ENCODE measurements at places on chromosomes 2 and 18. TPM values are rescaled to one million over a fixed set of nuclear protein-coding genes. Genes with fewer than 3 reads are reported as not detected.

The TEX44 gene
- not detected for total RNA-seq

GRCh38 chr2:133884739-133885381 is 316.6 kb upstream of the NCKAP5 start:
- DNase-seq = no peak

DNA sequence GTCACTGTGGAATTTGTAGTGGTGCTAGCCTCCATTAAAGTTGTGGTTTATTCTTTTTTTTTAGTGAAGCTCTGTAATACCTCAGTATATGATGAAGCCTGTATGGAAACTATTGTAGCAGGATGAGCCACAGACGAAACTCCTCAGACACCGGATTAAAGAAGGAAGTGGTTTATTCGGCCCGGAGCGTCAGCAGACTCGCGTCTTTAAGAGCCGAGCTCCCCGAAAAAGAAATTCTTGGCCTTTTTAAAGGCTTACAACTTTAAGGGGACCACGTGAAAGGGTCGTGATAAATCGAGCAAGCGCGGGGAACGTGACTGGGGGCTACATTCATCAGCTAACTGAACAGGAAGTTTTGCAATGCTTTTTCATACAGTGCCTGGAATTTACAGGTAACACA is 8.1 kb upstream of the CCL20 start:
- DNase-seq = no peak

DNA sequence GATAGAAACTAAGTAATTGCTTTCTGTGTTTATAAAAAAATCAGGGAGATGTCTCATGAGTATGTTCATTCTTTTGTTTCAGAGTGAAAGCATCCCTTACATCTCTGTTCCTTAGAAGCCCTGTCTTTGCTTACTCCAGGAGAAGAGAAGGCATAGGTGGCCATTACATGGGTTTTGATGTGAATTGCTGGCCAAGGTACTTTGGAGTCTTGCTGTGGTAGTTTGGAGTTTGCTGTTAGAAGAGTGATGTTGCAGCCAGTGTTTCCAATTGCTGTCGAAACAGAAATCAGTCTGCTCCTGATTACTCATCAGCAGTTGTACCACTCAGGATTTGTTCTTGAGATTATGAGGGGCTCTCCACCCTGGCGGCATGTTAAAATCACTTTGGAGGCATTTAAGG is 97.8 kb upstream of the KLHL14 start:
- DNase-seq = no peak

GRCh38 chr2:16050908-16051489 is 110.6 kb downstream of the MYCN start:
- DNase-seq = no peak

The MIB1 gene
- total RNA-seq = 48.8 TPM

The KIF5C gene
- total RNA-seq = 52.9 TPM

The M1AP gene
- total RNA-seq = 7.6 TPM

The SERPINB4 gene
- 4.3 TPM for total RNA-seq

GRCh38 chr2:96830044-96830562 is 13.7 kb downstream of the ANKRD23 start:
- no peak for DNase-seq

DNA sequence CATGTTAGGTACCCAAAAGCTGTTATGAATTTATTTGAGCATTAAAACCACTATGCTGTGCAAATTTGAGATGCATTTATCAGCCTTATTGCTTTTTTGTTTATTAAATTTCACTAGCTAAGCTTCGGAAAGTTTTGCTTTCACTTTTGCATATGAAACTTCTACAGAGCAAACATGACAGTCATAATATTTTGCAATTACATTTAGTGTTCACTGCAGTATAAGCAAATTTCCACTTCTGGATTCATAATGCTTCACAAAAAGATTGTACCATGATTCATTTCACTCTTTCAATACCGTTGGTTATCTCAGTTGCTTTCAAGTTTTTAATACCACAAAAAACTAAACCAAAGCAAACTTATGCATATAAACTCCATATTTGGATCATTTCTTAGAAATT is 228.7 kb upstream of the SLC8A1 start:
- DNase-seq = no peak
